ENCODE measurements at places on chromosomes 12 and 14.

DNA sequence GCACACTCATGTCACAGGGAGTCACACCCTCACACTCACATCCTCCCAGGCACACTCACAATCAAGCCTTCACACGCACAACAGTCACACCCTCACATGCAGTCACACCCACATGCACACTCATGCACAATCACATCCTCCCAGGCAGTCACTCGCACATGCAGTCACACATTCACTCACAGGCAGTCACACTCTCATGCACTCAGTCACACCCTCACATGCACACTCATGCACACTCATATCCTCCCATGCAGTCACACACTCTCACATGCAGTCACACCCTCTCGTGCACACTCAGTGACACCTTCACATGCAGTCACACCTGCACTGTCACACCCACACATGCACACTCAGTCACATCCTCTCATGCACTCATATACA, 12.3 kb downstream of the TMEM179 start:
- no peak for DNase-seq

- no peak for DNase-seq
Observed at GRCh38 chr14:105742531-105742848, 216.1 kb downstream of the TMEM121 start.

GRCh38 chr12:34119366-34119765, 97.1 kb downstream of the ALG10 start:
- no peak for DNase-seq

- no peak for DNase-seq
Observed at GRCh38 chr12:111529424-111530368, 69.4 kb downstream of the ATXN2 start.

GRCh38 chr12:52813885-52814709, at the start of gene KRT4:
KRT4 (minus strand) TSS chr12:52814116; CDS start chr12:52814058, 58 bp downstream.
- no peak for DNase-seq

DNA sequence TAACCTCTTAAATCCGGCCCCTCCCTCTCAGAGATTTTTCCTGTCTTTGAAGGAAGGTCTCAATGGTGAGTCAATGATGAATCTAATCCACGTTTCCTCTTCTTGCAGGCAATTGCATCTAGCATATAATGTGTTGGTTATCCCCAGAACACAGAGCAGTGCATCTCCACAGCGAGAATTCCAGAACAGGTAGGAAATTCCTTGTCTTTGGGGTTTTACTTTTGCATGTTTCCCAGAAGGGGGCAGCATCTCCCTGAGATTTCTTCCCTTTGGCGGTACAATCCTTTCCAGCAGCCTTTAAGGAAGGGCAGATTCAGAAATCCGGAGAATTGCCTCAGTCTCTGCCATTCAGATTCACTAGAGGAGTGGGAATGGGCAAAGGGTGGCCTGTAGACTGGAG, 128.0 kb downstream of the KCNA5 start:
- peak; percentile 55 for DNase-seq

GRCh38 chr12:18559242-18559641, 178.6 kb downstream of the PLCZ1 start:
- DNase-seq: no peak

DNA sequence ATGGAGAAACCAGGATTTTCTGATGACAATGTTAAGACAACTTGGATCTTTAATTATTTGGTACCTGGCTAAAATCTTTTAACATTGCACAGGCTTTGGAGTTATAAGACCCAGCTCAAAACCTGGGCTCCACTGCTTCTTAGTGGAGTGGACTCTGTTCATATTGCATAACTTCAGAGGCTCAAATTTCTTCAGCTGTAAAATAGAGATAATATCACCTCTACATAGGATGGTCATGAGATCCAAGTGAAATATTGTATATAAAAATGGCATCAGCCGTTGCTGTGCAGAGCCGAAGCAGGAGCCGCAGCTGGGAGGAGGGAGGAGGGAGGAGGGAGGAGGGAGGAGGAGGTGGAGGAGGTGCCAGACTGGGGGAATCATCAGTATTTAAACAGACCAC, 10.5 kb downstream of the NPC2 start:
- DNase-seq: no peak

DNA sequence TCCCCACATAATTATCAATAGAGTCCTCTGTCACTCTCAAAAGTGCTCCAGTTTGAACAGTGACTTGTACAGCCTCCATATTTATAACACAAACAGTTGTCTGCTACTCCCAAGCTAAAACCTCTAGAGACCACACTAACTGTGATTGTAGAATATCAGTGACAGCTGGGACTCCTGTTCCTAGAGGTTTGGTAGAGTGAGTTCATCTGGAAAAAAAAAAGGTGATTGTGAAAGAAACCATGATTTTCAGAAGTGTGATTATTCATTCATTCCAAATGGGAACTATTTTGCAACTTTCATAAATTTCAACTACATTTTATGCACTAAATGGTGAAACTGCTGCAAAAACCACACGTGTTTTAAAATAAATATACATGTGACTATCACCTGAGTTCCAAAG, 128.0 kb upstream of the PLXNC1 start:
- DNase-seq: no peak

DNA sequence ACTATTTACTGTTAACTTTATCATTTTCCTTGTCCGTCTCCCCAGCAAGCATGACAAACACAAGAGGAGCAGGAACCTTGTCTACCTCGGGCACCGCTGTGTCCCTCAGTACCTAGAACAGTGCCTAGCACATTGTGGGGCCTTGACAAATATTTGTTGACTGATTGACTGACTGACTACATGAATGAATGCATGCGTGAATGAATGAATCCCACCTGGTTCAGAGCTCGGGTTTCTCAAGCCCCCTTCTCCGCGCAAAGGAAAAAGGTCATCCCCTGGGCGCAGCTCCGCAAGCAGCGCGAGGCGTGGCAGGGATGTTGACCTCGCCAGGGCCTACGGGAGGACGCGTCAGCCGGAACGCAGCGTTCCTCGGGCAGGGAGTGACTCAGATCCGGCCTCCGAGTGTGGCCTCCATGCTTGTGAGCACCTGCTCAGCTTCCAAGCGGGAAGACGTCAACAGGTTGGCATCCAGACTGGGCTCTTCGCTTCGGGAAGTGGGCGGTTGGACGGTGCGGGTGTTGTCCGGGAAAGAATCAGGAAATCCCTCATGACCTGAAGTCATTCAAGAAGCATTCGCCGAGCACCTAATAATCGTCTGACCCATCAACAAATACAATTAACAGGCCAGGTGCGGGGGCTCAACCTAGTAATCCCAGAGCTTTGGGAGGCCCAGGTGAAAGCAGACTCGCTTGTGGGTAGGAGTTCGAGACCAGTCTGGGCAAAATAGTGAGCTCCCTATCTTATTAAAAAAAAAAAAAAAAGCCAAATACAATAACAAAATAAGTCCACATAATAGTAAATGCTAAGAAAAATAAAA, 13.9 kb upstream of the UBC start:
- DNase-seq: no peak

DNA sequence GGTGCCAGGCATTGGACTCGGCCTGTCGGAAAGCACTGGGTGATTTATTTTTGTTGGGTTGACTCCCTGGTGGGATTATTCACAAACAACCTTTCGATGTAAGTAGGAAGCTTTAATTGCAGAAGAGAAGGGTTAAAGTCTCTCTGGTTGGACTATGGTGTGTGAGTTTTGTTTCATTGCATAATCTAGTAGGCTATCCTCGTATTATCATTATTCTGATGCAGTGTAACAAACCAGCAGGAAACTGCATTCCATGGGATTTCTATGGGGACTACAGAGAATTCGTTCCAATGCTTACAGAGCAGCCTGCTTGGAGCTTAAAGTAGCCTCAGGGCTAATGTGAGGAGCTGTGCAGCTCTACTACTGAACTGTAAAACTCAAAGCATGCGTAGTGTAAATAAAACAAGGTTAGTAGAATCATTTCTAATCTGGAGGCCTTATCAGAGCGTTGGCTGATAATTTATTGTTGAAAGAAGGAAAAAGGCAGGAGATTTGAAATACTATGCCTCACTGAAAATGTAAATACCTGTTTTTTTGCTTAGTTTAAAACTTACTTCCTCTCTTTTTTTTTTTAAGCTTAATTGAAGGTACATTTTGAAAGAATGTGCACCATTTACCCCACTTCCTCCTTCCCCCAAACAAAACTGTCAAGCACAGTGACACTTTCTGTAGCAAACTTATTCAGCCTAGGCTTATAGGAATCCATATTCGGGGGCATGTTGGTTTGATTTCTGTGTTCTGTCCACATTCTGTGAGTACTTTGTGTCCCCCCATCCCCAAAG, 226.7 kb downstream of the NPAS3 start:
- DNase-seq: no peak

- no peak for DNase-seq
Observed at GRCh38 chr14:100724536-100724935, 2.2 kb upstream of the DLK1 start.

DNA sequence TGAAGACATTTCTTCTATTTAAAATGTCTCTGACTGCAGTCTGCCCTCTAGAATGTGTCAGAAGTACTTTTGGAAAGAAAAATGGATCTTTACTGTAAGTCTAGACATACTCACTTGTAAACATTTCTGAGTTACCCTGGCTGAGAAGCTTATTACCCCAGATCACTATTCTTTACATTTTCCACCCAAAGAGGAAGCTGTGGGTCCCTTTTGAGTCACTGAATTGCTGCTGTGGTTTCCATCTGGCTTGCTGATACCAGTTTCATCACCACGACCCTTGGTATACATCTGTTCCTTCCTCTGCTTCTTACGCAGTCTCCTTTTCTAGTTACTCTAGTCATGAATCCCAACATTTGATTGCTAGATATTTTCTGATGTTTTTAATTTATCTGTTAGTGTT, 20.2 kb upstream of the CLEC4D start:
- no peak for DNase-seq

All from mesothelial cell of epicardium (in vitro differentiated cells).